Renal cortical epithelial cell (primary cell): ENCODE measurements at places on chromosomes 3 and 15. TPM values are rescaled to one million over a fixed set of nuclear protein-coding genes. Genes with fewer than 3 reads are reported as not detected.
A peak's percentile ranks its signal among the peaks of the same experiment; 100 is the strongest.

HTD2 gene
- total RNA-seq = 14.8 and 17.0 TPM in 2 replicates

ECE2 gene
- not detected in 2 replicates for total RNA-seq

CFAP161 gene
- not detected in 2 replicates for total RNA-seq

SELENOK gene
- 17.4 and 32.3 TPM in 2 replicates for total RNA-seq

DNA sequence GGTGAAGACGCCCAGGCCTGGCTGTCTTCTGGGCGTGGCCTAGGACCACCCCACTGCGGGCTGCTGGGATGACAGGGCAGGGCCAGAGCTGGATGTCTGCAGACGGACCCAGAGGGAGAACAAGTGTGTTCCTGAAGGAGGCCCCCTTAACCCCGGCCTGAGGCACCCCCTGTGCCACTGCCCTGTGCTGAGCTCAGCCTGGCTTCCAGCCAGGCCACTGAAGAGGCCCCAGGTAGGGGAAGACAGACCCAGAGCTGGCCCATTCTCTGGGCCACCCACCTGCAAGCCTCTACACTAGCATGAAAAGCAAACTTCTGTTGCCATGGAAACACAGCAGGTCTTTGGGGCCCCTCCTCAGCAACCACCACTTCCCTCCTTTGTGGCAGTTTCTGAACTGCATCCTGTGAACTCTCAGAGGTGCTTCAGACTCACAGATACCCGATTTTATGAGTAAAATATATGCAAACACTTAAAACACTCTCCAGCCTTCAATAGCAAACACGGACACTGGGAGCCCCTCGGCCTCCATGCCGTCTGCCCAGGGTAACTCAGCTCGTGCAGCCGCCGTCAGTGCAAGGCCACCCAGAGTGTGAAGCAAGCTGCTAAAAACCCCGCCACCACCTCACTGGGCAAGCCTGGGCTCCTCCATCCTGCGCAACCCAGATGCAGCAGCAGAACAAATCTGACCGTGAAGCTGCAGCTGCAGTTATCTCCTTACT lies 42.5 kb downstream of the CMTM6 start:
- no peak for DNase-seq

GRCh38 chr15:71810256-71811035 lies at the start of gene NR2E3:
Gene NR2E3, plus strand, starts transcription at chr15:71810554. Its CDS starts 190 bp downstream, at chr15:71810744.
- DNase-seq = no peak

GRCh38 chr3:33001889-33002288 lies 50.4 kb downstream of the CCR4 start:
- no peak for DNase-seq

GRCh38 chr3:183745300-183746098 lies 47.9 kb downstream of the YEATS2 start:
- DNase-seq = peak; percentile 50

- DNase-seq = peak; percentile 76
These were observed 40.6 kb downstream of the AMOTL2 start for GRCh38 chr3:134333522-134334181.

DNA sequence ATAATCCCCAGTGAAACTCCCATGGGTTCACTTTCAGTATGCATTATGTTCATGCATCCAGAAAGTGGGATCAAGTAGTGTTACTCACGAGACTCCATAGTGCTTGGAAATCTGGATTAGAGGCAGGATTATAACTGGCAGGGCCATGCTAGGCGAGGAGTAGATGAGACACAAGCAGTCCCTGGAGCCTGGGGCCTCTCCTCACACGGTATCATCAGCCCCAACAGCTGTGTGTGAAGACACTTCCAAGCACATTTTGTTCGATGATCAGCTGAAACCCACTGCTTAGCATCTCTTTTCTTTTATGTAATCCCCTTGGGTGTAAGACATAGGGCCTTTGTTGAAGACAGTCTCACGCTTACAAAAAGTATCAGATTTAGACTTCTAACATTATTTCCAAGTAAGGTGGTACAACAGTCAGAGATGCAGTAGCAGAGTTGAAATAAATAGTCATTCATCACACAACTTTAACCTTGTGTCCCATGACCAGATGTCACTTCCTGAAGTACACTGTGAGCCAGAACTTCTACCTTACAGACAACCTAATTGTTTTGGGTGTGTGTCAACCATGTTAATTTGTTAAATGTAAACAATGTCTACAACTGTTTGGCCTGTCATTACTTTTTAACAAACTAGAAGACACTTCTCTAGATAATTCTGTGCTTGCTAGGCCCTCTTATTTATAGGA lies 116.9 kb downstream of the GADL1 start:
- DNase-seq = no peak

- no peak for DNase-seq
These were observed 62.7 kb downstream of the PDIA5 start for GRCh38 chr3:123129532-123129931.

DNA sequence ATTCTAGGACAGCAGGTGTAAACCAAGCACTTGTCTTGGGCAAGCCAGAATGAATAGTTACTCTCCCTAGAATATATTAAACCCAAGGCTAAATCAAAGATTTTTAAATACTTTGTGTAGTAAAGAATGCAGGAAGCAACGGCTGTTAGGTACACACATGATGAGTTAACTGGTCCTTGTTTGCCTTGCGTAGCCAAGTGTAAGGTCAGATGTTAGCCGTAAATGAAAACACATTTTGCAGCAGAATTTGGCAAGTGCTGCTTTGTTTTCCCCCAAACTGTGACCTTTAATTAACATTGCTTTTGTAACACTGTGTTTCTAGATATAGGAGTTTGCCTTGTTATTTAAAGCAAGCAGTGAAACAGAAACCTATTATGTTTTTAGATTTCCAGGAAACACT lies 368.7 kb downstream of the IL5RA start:
- peak; percentile 4 for DNase-seq

GRCh38 chr3:184899953-184900595 lies 88.1 kb downstream of the VPS8 start:
- no peak for DNase-seq

GRCh38 chr3:50622881-50623280 lies 5.9 kb downstream of the MAPKAPK3 start:
- DNase-seq = no peak

DNA sequence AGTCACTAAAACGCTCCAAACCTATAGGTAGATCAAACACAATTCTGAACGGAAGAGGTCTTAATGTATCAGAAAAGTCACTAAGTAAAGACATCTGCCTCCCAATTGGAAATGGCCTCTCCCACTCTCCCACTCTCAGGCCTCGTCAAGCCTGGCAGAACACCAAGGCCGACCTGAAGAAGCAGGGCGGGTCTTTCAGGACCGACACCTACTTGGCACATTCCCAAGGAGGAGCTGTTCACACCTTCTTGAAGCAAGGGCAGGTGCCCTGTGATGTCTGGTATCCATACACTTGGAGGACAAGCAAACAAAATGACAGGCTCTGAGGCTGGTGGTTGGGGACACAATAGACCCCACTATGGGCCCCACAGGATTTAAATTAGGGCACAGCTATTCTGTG lies 30.0 kb downstream of the XXYLT1 start:
- DNase-seq = no peak

DNA sequence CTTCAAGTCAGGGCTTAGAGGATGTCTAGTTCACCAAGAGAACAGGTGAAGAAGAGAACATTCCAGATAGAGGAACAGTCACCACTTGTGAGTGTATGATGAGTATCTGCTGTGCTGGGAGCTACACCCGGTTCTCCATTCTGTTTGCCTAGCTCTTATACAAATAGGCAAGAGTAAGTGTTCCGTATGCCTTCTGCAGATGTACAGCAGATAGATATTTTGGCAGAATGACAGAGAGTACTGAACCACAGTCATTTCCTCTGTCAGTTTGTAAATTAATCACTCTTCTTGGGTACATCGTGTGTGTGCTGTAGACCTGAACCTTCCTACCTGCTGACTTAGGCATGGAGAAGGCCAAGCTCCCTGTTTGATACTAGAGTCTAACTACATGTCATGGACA lies 108.3 kb upstream of the CTDSPL start:
- peak; percentile 25 for DNase-seq

DNA sequence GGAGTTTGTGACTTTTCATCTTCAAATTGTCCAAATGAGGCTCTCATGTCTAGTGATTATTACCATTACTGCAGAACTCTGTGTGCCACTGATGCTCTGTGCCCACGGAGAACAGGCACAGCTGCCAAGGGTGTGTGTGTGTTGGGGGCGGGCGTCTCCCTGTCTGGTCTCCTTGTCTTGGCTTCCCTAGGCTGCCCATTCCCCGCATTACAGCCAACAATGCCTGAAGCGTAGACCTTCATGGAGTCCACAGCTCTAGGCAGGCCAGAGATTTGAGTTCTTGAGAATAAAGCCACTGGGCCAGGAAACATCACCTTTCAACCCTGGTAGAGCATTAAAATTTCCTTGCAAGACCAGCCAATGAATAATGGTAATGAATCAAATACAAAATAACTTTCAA lies 42.7 kb downstream of the CCNB2 start:
- no peak for DNase-seq

DNA sequence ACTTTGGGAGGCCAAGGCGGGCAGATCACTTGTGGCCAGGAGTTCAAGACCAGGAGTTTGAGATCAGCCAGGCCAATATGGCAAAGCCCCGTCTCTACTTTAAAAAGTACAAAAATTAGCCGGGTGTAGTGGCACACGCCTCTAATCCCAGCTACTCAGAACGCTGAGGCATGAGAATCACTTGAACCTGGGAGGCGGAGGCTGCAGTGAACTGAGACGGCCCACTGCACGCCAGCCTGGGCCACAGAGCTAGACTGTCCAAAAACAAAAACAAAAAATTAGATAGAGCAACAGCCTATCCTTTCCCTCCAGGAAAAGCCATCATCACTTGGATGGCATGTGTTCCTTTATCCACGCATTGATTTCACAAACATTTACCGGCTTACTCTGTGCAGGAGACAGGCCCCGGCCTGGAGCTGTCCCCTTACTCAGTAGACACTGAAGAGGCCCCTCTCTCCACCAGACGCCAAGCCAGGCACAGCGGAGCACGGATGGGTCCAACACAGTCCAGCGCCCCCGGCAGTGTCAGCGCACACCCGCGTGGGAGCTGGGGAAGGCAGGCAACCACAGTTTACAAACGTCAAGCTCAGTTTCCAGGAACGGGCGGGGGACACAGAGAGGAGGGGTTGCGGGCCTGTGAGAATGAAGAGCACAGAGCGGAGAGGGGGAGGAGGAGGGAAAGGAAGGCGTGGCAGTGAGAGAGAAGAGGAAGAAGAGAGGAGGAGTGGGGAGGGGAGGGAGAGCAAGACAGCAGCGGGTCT lies 3.1 kb downstream of the GP5 start:
- DNase-seq = peak; percentile 33
